ENCODE measurements at places on chromosomes 2 and 18.

GRCh38 chr2:160430001-160430344, 63.6 kb downstream of the RBMS1 start:
- DNase-seq: no peak

GRCh38 chr2:98822301-98823164, 91.6 kb upstream of the MGAT4A start:
- DNase-seq: peak; percentile 34

DNA sequence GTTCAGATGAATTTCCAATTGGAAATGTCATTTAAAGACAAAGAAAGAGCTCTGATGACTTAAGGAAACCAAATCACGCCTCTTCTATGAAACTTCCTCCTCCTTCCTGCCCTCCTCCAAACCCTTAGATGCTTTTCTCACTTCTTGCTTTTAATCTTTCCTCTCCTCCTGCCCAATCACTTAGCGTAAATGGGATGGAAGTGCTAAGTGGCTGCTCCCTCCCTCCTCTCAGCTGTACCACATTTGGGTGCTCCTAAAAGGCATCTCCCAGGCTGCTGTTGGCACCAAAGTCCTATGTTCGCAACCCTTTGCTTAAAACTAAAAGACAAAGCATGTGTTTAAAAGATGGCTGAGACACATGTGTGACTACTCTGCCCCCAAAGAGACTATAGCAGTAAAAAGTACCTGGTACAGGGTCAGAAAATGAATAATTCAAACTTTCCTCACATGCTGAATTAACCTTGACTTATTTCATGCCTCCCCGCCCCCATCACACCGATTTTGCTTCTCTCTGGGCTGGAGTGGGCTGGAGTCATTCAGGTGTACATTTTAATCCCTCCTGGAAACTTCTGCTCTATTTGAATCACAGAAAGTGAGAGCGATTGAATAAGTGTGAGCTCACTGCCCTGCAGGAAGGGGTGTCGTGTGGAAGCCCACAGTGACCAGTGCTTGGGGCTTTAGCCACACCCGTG, 59.2 kb upstream of the KLF7 start:
- no peak for DNase-seq

DNA sequence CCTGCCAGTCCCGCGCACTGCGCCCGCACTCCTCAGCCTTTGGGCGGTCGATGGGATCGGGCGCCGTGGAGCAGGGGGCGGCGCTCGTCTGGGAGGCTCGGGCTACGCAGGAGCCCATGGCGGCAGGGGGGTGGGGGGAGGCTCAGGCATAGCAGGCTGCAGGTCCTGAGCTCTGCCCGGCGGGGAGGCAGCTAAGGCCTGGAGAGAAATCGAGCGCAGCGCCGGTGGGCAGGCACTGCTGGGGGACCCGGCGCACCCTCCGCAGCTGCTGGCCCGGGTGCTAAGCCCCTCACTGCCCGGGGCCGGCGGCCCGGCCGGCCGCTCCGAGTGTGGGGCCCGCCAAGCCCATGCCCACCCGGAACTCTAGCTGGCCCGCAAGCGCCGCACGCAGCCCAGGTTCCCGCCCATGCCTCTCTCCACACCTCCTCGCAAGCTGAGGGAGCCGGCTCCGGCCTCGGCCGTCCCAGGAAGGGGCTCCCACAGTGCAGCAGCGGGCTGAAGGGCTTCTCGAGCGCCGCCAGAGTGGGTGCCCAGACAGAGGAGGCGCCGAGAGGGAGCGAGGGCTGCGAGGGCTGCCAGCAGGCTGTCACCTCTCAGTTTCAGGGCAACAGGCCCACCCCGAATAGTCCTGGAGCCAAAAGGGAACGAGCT, 74.1 kb downstream of the PSMG2 start:
- no peak for DNase-seq

- DNase-seq: no peak
Observed at GRCh38 chr18:2171840-2172625, 399.3 kb downstream of the METTL4 start.
